CD4-positive, CD25-positive, alpha-beta regulatory T cell (primary cell): ENCODE measurements at places on chromosomes 1 and 21.

DNA sequence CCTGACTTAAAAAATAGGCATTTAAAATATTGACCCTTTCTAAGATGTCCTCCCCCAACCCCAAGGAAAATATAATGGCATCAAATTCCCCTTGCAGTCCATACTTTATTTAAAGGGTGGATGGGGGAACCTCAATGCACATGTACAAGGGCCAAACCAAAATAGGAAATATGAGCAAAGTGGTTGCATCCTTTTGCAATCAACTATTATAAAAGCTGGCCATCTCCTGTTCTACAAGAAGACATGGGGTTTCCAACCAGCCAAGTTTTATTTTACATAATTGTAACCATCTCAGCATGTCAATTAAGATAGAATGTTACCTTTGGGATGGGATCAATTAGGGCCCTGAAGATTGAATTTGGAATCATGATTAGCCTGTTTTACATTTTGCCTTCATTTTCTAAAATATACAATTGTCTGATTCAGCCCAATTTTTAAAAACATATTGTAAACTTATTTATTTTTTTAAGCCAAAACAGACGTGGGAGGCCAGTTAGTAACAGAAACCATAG lies 146.7 kb upstream of the NFIA start:
- DNase-seq = no peak

- no peak for DNase-seq
Measured at GRCh38 chr1:44543064-44543744, 131.1 kb downstream of the TMEM53 start.

- no peak for DNase-seq
Measured at GRCh38 chr1:10920063-10920626, 92.3 kb upstream of the TARDBP start.

- DNase-seq = no peak
Measured at GRCh38 chr1:83912876-83913275, 86.1 kb downstream of the TTLL7 start.

DNA sequence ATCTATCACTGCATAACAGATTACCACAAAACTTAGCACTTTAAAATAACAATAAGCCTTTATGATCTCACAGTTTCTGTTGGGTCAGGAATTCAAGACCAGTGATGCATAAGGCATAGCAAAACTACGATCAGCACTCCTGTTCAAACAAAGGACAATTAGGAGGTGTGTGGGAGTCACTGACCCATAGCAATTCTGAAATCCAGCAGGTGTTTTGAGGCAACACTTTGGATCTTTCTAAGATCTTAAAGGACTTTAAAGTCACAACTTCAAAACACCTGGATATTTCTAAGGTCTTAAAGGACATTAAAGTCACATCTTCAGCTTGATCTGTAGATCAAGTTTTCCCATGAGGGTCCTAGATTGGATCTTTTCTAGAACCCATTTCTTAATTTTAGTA lies 35.3 kb downstream of the AKT3 start:
- DNase-seq = no peak

GRCh38 chr1:236122176-236122575 lies 20.2 kb upstream of the GPR137B start:
- no peak for DNase-seq

GRCh38 chr1:246827396-246827795 lies 103.2 kb downstream of the SCCPDH start:
- DNase-seq = no peak

GRCh38 chr1:33010932-33011731 lies 25.6 kb downstream of the AK2 start:
- DNase-seq = no peak

- DNase-seq = no peak
Measured at GRCh38 chr21:40333731-40334130, 466.5 kb downstream of the PCP4 start.

GRCh38 chr1:30416221-30416820 lies 307.1 kb downstream of the MATN1 start:
- DNase-seq = no peak

- no peak for DNase-seq
Measured at GRCh38 chr1:116224111-116224510, 112.9 kb downstream of the MAB21L3 start.

DNA sequence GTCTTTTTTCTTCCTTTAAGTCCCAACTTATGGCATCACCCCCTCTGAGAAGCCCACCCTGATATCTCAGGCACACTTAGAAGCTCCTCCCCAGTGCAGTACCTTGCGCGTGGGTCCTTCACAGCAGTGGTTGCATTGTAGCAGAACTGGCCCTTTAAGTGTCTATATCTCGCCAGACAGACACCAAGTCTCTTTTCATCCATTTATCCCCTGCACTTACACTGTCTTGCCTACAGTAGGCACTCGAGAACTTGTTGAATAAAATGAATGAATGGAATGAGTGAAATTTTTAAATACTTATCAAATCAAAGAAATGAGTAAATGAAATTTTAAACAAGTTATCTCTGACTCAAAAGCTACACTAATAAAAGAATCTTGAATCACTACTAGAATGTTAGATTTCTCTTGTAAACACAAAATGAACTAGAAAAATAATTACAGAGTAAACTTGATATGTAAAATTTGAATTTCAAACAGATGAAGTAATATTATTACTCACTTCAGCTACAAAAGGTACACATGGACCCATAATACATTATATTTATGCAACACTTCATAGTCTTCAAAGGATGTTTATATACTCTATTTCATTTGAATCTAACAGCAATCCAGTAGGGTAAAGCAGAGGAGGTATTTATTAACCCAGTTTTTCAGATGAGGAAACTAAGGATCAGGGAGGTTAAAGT lies 54.7 kb upstream of the MAN1A2 start:
- peak; percentile 53 for DNase-seq
